ENCODE measurements at places on chromosomes 2 and 18.

GRCh38 chr2:190618030-190618429 lies 30.9 kb upstream of the NAB1 start:
- no peak for DNase-seq

DNA sequence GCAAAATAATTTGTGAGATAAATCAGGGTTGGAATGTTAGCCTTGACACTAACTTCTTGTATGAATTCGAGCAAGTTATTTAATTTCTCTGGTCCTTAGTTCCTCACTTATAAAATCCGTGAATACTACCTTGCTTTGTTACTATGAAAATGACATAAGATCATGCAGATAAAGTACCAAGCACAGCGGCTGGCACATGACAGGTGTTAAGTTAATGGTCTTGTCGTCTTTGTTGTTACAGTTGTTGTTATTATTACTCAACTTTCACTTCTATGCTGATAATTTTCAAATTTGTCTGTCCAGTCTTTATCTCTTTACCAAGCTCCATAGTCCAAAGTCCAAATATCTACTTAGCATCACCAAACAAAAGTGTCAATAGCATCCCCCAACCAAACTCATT lies 482.1 kb downstream of the ARHGAP15 start:
- DNase-seq: no peak

- no peak for DNase-seq
These were observed 289.1 kb downstream of the ICOS start for GRCh38 chr2:204225671-204226073.

GRCh38 chr2:159545085-159545484 lies 71.3 kb downstream of the BAZ2B start:
- DNase-seq: no peak

GRCh38 chr2:31067259-31067658 lies 71.0 kb downstream of the GALNT14 start:
- DNase-seq: no peak

- no peak for DNase-seq
These were observed 41.0 kb downstream of the SLC66A3 start for GRCh38 chr2:11196246-11196645.

- DNase-seq: no peak
These were observed 9.6 kb downstream of the IMMT start for GRCh38 chr2:86185517-86186212.

- peak; percentile 60 for DNase-seq
These were observed 24.5 kb downstream of the RTTN start for GRCh38 chr18:70181015-70181414.

- DNase-seq: peak; percentile 89
These were observed 51.7 kb downstream of the SOS1 start for GRCh38 chr2:39069136-39069515.

DNA sequence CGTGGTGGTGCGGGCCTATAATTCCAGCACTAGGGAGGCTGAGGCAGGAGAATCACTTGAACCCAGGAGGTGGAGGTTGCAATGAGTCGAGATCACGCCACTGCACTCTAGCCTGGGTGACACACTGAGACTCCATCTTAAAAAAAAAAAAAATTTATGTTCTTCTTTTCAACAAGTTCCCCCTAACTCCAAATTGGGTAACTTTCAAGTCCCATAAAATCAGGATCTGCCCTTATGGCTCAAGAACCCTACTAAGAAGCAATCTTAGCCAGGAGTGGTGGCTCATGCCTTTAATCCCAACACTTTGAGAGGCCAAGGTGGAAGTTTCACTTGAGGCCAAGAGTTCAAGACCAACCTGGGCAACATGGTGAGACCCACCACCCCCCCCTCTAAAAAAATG lies 30.3 kb upstream of the TLK1 start:
- no peak for DNase-seq

DNA sequence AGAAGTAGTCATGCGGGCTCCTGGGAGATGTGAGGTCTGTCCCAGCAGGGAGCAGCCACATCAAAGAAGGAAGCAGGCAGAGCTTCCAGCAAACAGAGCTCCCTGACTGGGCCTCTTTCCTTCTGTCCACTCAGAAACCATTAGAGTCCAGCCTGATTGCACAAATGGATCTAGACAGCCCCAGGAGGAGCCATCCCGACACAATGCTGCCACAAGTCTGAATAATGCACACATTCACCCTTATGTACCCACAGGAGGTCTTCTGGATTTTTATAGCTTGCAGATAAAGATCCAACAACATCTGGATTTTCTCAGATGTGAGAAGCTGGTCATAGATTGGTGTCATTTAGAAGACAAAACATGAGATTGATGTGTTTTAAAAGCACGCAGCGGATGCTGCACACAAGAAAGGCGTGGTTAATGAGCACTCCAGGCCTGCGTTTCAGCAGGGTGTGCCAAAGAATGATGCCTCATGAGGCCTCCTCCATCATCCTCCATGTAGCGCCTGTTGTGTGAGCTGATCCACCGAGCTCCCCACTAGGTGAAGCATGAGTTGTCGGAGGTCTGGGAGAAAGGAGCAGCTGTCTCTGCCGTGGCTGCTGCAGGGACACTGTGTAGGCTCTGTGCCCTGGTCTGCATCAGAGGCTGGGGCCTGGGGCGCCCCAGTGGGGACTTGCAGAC lies 60.6 kb downstream of the MTCL1 start:
- no peak for DNase-seq

- DNase-seq: peak; percentile 61
These were observed 42.7 kb upstream of the TAF1B start for GRCh38 chr2:9800639-9800974.

DNA sequence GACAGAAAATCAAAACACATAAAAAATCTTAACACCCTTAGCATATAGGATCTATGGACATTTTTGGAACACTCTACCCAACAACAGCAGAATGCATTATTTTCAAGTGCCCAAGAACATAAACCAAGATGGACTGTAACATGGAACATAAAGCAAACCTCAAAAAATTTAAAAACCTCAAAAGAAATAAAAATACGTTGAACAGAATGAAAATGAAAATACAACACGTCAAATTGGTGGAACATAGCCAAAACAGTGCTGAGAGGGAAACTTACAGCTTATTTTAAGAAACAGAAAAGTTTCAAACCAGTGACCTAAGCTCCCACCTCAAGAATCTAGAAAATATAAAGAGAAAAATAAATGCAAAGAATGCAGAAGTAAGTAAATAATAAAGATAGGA lies 58.3 kb upstream of the BCL2L11 start:
- DNase-seq: no peak

GRCh38 chr18:11411048-11411447 lies 198.3 kb upstream of the SLC35G4 start:
- no peak for DNase-seq

- no peak for DNase-seq
These were observed 175.4 kb downstream of the ANTXR1 start for GRCh38 chr2:69188182-69188900.

- peak; percentile 43 for DNase-seq
These were observed 49.8 kb downstream of the PTPN4 start for GRCh38 chr2:119809339-119810048.

GRCh38 chr18:49016648-49017539 lies 66.1 kb upstream of the SMAD7 start:
- DNase-seq: peak; percentile 88

DNA sequence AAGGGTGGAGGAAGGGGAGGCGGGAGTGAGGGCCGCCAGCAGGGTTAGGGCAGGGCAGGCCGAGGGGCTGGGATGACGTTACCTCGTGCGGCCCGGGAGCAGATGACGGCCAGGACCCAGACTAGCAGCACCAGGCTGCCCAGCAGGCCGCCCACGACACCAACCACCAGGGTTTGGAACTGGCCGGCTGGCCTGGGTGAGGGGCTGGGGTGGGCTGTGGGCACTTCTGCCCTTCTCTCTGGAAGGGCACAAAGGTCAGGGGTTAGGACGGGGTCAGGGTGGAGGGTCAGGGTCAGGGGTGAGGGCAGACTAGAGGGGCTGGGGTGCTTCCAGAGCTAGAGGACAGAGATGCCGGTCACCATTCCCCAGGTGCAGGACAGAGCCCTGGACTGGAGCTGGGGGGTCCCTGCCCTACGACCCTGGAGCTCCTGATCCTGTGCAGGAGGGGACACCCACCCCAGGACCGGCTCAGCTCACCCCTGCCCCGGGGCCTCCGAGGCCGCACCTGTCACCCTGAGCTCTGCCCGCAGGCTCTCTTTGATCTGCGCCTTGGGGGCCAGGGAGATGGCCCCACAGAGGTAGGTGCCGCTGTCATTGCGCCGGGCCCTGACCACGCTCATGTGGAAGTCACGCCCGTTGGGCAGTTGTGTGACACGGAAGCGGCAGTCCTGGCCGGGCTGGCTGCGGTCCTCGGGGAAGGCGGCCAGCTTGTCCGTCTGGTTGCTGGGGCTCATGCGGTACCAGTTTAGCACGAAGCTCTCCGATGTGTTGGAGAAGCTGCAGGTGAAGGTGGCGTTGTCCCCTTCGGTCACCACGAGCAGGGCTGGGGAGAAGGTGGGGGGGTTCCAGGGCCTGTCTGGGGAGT lies 6.3 kb downstream of the PDCD1 start:
- no peak for DNase-seq

GRCh38 chr2:152499896-152500735 lies 165.1 kb downstream of the FMNL2 start:
- DNase-seq: no peak

DNA sequence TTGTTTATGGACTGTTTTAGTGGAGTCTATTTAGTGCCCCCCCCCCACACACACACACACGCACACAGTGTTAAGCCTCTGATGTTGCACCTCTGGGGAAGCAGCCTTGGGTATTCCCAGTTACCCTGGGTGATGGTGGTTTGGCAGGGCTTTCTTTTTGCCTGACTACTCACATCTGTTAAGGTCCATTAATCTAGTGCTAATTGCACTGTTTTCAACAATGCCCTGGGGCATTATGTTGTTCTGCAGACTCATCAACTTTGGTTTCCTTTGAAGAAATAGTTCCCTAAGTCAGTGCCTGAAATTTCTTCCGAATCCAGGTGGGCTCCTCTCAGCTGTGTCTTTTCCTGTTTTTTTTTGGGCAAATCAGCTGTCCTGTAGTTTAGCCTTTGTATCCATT lies 34.7 kb downstream of the SPOPL start:
- DNase-seq: peak; percentile 39

GRCh38 chr2:20880221-20880771 lies 57.4 kb upstream of the LDAH start:
- DNase-seq: no peak

DNA sequence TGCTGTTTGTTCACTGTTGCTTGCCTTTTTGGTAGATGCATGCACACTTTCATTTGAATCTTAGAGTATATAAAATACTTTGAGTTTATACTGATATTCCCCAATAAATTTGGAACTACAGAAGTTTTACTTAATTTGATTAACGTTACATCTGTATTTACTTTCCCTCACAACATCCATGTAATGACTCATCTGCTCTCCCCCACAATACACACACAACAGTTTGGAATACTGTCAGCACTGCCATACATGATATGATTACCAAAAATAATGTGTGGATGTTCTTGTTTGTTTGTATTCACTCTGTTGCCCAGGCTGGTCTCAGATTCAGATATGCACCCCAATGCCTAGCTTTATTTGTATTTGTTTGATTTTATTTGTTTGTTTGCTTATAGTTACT lies 144.2 kb downstream of the WDR7 start:
- DNase-seq: no peak

- DNase-seq: no peak
These were observed 151.2 kb downstream of the FMNL2 start for GRCh38 chr2:152485954-152486736.

DNA sequence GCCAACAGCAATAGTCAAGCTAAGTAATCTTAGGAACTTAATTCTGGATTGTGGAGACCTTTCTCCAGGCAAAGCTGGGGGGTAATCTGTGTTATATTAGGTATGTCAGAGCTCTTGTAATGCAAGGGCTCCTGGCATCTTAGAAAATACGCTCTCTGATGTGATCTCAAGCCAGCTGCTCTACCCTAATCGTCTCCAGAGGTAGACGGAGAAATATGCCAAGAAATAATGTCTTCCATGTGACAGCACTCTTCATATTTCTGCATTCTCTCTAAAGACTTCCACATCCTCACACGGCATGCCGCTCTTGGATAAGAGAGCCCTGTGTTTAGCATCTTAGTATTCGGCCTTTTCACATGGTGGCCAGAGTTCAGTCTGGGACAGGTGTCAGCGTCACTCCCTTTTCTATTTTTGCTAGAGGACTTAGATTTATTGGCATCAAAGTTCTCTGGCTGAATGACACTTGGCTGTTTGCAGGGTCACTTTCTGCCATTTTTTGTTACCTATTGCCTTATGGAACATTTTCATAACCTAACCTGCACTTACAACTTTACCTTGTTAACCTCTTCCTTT lies 25.2 kb downstream of the CAPN13 start:
- DNase-seq: no peak

GRCh38 chr2:98975611-98976010 lies 39.6 kb upstream of the CRACDL start:
- DNase-seq: no peak

DNA sequence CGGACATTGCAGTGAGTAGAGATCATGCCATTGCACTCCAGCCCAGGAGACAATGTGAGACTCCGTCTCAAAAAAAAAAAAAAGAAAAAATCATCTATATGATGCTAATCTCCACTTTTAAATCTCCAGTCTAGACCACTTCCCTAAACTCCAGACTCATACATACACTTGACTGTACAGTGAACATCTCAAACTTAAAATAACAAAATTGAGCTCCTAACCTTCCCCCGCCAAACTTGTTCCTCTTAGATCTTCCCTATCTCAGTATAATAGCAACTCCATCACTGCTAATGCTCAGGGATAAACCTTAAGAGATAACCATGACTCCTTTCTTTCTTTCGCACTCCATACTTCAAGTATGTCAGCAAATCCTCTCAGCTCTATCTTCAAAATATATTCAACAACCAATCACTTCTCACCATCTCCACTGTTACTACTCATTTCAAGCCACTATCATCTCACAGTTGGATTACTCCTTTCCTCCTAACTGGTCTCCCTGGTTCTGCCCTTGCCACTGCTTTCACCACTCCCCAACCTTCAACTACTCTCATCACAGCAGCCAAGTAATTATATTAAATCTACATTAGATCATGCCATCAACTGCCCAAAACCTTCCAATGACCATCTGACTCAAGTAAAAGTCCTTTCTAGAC lies 12.0 kb downstream of the MEMO1 start:
- no peak for DNase-seq

- no peak for DNase-seq
These were observed 99.8 kb upstream of the FZD7 start for GRCh38 chr2:201933792-201934237.

DNA sequence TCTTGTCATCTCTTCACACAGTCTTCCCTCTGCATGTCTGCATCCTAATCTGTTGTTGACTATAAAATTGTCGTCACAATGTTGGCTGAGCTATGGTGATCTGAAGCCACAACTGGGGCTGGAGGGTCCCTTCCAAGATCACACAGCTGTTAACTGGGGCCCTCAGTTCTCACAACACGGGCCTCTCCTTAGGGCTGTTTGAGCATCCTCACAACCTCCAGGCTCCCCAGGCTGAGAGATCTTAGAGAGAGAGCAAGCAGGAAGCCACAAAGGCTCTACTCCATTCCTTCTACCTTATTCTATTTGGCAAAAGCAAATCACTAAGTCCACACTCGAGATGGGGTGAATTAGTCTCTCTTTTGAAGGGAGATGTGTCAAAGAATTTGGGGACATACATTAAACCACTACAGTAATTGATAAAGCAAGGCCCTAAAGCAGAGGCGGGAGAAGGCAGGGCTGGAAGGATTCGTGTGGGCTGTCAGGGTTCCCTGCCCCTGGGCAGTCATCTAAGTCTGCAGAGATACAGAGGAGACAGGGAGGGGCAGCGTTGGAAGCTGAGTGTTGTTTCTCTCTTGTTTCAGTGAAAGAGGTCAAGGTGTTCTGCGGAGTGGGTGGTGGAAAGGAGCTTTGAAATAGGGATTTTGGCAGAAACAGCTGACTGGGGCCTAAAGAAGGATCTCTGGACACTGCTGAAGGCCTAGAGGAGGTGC lies 15.9 kb downstream of the MYO7B start:
- no peak for DNase-seq

Data from epithelial cell of esophagus (primary cell).